ENCODE measurements at places on chromosomes 11 and 22.

- DNase-seq = no peak
Observed at GRCh38 chr11:11845551-11845950, 3.8 kb downstream of the USP47 start.

DNA sequence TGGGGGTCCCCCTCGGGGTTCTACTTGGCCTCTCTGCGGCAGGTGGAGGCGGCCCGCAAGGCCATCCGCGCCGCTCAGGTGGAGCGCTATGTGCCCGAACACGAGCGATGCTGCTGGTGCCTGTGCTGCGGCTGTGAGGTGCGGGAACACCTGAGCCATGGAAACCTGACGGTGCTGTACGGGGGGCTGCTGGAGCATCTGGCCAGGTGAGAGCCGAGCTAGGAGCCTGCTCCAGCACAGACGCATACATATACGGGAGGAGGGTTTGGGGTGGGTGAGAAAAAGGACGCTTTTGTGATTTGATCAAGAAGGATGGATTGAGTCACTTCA, 415 bp downstream of the CENATAC start:
- no peak for DNase-seq

DNA sequence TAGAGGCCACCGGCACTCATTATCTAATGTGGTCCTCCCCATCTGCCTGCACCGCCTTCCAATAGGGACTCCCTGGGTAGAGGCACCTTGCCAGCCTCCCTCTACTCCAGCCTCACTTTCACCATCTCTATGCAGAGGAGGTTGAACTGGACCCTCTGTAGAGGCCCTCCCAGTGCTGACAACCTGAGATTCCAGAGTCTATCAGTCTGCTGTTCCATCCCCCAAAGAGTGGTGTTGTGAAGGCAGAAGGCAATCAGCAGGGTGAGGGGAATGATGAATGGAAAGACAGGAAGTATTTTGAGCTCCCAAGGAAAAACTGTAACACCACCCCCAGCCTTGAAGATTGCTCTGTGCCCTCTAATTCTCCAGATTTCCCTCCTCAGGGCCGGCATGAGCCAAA, 77.9 kb downstream of the THAP12 start:
- DNase-seq = no peak

- DNase-seq = no peak
Observed at GRCh38 chr11:44868021-44868420, 82.7 kb downstream of the TP53I11 start.

GRCh38 chr22:17120281-17120680, 879 bp downstream of the TMEM121B start:
- no peak for DNase-seq

- DNase-seq = no peak
Observed at GRCh38 chr11:60378354-60378753, at the start of gene MS4A7. TSS of gene MS4A7 (plus strand) at chr11:60378532. CDS start at chr11:60383142, 4,610 bp downstream.

DNA sequence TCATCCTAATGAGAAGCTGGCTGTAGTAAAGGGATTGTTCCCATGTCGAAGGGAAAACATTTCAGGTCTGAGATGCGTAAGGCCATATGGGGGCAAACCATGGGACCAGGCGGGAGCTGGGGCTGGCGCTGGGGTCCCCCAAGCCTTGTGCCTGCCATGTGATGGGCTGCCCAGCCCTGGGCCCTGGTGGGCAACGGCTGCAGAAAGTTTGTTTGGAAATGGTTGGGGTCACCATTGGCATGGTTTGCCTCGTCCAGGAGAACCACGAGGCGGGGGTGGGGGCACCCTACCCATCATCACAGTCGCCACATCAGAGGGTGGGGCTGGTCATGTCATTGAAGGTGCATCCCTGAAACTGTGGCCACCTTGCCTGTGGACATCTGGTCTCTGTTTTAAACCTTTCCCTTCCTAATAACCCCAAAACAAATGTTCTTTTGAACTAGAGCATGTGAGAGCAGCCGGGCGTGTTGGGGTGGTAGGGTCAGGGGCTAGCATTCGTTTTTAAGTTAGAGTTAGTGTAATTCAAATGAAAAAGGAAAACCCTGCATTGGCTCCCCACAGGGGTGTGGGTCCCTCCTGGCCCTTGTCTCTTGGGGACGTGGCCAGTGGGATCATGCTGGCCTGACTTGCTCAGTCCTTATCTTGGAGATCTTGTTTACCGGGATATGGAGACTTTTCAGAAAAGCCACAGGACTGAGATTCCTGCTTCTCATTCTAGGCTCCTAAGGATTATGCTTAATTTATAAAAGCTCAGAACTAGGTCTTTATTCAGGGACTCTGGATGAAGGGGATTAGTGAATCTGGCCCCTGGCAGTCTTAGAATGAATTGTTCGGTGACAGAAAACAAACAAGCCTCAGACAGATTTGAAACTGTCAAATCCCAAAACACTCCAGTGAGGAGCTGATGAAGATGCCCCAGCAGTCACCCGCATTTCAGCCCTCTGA, 98.5 kb downstream of the CTTN start:
- no peak for DNase-seq

- no peak for DNase-seq
Observed at GRCh38 chr11:112222303-112222702, 3.9 kb upstream of the PTS start.

DNA sequence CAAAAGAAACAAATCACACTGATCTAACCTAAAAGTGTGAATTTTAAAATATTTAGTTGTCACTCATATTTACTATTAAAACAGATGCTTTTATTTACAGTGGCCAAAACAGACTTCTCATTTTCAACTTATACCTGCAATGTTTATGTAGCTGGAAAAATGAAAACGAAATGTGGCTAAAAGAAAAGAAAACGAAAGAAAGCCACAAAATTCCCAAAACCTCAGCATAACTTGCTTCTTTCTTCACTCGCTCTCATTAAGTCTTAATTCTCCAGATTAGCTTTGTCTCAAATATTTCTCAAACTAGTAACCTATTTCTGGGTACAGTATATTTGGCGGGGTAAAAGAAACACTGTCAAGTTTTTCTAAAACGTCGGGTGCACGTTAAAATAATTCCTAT, 693 bp downstream of the CSTF3 start:
- no peak for DNase-seq

DNA sequence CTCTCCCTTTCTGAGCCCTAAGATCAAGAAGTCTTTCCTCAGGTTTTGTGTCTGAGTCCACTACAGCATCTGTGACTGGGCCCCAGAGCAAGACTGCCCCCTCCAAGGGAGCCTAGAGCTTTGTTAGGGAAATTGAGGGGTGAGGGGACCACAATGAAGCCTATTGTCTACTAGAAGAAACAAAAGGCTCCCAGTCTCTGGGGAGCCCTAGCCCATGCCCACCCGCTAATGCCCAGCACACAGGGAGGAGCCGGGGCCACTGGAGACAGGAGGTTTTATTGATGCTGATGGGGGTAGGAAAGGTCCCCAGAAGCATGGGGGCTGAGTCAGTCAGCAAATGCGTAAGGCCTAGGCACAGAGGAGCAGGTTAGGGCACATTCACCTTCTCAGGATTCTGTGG, 14.0 kb downstream of the RHOG start:
- no peak for DNase-seq

GRCh38 chr11:91435694-91436395, 788.8 kb upstream of the FAT3 start:
- DNase-seq = peak; percentile 0

GRCh38 chr11:64121663-64122410, 44.1 kb downstream of the MACROD1 start:
- DNase-seq = no peak

GRCh38 chr11:55966391-55966790, 3.4 kb downstream of the OR10AG1 start:
- no peak for DNase-seq

DNA sequence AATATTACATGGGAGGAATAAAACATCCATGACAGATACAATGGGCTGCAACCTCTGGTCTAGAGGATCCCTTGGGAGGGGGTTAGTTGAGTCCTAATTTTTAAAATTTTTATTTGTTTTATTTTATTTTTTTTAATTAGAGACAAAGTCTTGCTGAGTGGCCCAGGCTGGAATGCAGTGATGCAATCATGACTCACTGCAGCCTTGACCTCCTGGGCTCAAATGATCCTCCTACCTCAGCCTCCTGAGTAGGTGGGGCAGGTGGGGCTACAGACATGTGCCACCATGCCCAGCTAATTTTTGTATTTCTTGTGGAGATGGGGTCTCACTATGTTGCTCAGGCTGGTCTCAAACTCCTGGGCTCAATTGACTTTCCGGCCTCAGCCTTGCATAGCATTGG, 43.1 kb downstream of the FDX1 start:
- DNase-seq = no peak

- no peak for DNase-seq
Observed at GRCh38 chr11:30578406-30578805, 7.7 kb downstream of the MPPED2 start.

DNA sequence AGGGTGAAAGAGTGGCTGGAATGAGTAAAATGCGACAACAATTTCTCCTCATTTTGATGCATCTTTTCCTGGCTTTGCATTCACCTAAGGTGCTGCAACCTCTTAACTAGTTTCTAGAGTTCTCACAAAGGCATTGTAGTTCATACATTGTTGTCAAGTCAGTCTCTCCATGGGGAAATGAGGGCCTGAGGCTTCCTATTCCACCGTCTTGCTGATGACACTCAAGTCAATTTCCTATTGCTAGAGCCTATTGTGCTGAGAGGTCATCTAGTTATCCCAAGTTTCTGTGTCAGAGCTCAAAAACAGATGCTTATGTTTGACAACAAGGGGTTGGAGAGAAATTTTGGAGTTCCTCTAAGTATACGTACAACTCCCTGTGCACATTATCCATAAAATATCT, 11.6 kb upstream of the MS4A6A start:
- no peak for DNase-seq

DNA sequence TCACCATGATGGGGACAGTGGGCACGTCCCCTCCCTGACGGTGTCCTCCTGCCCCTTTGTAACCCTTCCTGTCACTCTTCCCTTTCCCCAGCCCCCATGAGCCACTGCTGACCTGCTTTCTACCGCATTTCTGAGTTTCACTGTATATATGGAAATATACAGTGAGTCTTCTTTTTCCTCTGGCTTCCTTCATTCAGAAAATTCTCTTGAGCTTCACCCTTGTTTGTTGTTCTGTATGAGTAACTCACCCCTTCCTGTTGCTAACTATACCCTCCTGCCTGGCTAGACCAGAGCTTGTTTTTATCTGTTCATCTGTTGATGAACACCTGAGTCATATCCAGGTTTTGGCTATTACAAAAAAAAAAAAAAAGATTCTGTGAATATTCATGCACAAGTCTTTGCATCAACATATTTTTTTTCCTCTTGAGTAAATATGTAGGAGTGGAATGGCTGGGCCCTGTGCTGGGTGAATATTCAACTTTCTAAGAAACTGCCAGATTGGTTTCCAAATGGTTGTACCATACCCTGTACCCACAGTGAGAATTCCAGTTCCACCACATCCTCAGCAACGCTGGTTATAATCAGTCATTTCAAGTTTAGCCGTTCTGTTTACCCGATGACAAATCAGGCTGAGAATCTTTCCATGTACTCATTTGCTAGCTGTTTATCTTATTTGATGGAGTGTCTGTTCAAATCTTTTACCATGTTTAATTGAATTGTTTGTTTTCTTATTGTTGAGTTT, 62.0 kb downstream of the IGF2 start:
- DNase-seq = no peak

- no peak for DNase-seq
Observed at GRCh38 chr22:36562261-36562835, 33.4 kb upstream of the EIF3D start.

DNA sequence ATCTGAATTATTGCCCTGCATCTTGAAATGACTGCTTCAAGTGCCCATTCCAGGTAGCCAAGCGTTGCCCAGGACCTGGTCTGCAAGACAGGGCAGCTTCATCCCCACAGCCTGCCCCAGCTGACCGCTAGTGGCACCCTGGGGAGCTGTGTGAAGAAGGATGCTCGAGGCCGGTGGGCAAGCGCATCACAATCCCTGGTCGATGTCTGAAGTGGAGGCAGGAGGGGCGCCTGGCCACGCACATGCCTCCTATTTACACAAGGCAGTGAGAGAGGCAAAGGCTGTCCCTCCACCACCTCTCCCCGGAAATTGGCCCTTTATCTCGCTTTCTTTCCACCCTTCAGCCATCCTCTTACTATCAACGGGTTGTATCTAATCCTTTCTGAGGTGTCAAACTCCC, 28.1 kb upstream of the PHF21A start:
- no peak for DNase-seq

DNA sequence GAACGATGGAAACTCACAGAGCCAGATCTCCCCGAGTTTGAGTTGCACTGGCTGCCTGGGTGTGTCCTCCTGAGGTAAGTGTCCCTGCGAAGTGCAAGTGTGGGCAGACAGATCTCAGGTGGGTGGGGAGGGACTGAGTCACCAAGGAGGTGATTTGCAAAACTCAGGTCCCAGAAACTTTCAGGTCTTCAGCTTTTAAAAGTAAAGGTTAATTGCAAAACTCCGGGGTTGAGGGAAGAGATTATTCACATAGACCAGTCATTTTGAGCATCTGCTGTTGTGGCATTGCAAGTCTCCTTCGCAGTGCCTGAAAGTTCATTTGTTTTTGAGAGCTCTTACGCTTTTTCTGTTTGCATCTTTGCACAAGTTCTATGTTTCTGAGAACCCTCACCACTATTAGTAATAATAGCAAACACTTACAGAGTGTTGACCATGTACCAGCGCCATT, 7.1 kb downstream of the CD44 start:
- DNase-seq = no peak

GRCh38 chr11:569158-569885, 6.9 kb upstream of the PHRF1 start:
- DNase-seq = no peak
